Breast epithelium (tissue), 4 donors: ENCODE measurements at places on chromosomes 5 and 9.

- no peak for DNase-seq
These were observed 486.4 kb upstream of the ZNF608 start for GRCh38 chr5:125232779-125233230.

DNA sequence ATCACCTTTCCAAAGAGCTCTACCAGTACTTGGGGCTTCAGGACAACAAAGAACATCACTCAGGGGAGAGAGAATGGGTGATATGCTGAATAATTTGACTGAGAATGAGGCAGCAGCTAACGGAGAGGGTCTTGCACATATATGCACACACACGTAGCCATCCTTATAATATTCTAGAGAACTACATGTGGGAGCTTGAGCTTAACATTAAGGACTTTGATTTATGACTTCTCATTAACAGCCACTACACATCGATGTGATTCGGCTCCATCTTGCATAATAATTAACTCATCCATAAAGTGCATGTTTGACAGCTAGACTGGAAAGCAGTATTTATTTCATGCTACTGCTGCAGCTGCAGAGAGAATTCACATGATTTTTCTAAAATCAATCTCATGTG is 163.4 kb downstream of the RAB3C start:
- DNase-seq = no peak

DNA sequence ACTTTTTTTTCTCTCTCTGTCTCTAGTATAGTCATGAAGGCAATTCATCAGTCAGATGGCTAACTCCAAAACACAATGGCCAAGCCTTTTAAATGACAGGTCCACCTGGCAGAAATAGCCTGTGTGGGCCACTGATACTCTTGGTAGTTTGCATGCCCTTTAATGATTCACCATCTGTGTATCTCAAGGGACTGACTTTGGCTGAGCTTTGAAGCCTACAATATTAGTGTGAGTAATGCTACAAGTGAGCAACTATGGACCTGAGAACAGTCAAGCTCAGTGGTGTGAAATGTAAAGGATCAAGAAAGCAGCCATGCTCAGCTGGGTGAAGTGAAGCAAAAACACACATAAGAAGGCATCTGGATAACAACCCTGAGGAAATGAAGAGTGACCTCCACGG is 506.9 kb downstream of the TLE1 start:
- DNase-seq = no peak

DNA sequence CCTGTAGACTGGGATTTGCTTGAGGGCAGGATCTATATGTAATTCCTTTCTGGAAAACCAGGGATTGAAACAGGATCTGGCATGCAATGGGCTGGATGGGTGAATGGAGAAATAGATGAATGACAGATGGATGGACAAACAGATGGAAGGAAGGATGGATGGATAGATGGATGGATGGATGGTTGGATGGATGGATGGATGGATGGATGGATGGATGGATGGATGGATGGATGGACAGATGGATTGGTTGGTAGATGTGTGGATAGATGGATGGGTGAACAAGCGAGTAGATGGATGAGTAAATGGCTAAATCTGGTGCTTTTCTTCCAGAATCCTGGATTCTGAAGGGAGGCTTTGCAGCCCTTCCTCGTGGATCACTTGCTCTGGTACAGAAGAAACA is 162.5 kb upstream of the SMIM23 start:
- DNase-seq = no peak

GRCh38 chr5:151078490-151079262 is 2.2 kb downstream of the TNIP1 start:
- DNase-seq = no peak

- DNase-seq = no peak
These were observed 52.5 kb upstream of the NKD2 start for GRCh38 chr5:955886-956761.
